ENCODE measurements at places on chromosomes 4 and X. TPM values are rescaled to one million over a fixed set of nuclear protein-coding genes. Genes with fewer than 3 reads are reported as not detected.
A peak's percentile ranks its signal among the peaks of the same experiment; 100 is the strongest.

DNA sequence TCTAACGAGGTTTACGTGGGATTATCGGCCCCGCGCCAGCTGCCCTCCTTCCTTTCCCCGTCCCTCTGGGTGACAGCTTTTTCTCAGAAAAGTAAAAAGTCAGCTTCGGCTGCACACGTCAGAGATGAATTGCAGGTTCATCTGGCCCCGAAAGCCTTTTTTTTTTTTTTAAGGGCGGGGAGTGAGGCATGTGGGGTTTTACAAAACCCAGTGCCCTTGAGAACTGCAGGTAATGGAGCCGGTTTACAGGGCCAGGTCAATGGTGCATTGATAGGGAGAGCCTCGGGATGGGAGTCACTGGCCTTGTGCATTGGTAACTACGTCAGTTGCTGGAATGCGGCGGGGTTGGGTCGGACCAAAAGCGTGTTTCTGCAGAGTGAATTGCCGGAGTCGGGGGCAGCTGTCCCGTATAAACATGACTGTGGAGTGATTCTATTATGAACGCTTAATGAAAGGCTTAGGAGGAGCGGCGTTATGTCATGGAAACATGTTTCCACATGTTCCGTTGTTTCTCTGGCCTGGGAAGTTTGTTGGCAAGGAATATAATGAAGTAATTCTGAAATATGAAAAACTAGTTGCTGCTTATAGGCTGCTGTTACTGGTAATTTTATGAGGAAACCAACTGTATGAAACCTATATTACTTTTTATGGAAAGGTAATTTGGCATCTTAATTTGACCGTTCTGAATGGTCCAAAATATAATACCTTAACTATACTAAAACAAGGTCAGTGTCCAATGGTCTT is 1.1 kb downstream of the HSPA4L start:
- DNase-seq: peak; percentile 44

GRCh38 chrX:151359341-151359740 is 37.7 kb upstream of the VMA21 start:
- no peak for DNase-seq

PFKFB1 gene
- not detected for total RNA-seq

TXK gene
- total RNA-seq: 1.1 TPM

DNA sequence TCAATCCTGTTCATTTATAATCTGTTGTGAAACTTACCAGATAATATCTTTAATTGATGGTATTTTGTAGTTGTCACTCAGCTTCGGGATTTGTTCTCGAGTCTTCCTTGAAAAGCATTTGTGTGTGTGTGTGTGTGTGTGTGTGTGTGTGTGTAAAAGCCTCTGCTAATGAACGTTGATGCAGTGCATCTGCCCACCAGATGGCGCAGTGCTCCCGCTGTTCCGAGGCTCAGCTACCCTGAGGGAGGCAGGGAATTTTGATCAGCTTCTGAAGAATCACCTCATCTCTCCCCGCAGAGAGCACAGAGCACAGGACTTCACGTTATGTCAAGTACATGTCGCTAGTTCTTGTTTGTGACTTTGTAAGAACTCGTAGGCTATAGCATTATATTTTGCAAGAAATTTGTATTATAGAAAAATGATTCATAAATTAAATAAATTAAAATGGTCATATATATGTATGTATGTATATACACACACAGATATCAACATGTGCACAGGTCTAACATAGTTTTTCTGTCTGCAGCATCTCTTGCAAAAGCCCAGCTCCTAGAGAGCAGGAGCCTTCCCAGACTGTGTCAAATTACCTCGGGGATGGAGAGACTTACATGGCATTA is 316.7 kb upstream of the IGFBP7 start:
- peak; percentile 69 for DNase-seq

GRCh38 chr4:93469560-93469959 is 359.0 kb upstream of the ATOH1 start:
- DNase-seq: no peak

DNA sequence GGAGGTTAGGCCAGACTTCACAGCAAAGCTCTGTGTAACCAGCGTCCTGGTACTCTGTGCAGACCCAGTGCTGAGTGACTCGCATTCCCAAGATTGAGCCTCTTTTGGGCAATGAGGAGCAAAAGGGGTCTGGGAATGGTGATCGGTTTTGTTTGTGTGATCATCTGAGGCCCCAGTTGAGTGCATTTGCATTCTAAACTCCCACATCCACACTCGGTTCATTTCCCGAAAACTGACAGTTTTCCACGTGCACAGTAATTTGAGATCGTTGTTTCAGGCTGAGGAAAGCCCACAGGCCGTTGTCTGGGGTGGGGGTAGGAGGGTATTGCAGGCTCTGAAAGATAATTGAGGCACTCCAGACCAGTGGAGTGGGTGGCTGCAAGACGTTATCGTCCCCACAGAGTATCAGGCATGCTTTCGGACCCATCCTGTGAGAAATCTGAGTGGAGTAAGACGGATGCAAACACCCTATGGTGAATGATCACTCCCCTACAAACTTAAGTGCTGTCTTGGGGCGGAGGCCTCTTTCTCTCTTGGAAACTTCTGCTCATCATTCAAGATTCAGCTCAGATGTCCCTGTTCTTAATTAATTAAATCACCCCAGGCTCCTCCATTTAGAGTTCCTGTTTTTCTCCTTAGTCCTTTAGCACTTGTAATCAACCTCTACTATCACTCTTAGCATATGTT is 96.1 kb downstream of the AFF1 start:
- no peak for DNase-seq
